ENCODE measurements at places on chromosomes 16 and 17. TPM values are rescaled to one million over a fixed set of nuclear protein-coding genes. Genes with fewer than 3 reads are reported as not detected.

GRCh38 chr17:62663304-62663703, 35.8 kb downstream of the MRC2 start:
- DNase-seq, result no peak

GRCh38 chr17:40093580-40094201, 6.7 kb downstream of the NR1D1 start:
- no peak for DNase-seq

DNA sequence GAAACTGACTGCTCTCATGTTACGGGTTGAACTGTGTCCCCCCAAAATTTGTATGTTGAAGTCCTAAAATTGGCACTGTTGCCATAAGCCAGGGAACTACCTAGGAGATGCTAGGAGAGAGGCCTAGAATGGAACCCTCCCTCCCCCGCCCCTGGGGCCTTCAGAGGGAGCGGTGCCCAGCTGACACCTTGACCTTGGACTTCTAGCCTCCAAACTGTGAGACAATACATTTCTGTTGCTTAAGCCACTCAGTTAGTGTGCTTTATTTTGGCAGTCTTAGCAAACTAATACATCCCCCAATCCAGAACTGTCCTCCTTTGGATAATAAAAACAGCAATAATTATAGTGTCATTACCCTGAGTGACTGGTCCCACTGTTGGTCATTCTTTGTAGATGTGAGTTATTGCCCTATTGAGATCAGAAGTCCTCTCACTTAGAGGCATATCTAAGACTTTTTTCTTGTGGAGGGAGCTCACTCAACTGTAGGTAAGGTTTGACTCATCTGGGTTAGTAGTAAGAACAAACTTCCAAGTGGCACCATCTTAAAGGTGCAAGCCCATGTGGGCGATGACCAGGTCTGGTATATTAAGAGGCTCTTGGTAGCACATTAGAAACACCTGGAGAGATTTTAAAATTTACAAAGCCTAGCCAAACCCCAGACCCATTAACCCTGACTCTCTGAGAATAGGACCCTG, 93.0 kb upstream of the HLF start:
- DNase-seq, result no peak

- DNase-seq, result no peak
These were observed 86.8 kb upstream of the SOX9 start for GRCh38 chr17:72034000-72034399.

GRCh38 chr17:45369421-45369820, 52.6 kb upstream of the MAP3K14 start:
- no peak for DNase-seq

The DNAJA2 gene
- total RNA-seq, result 76.1 TPM

- DNase-seq, result no peak
These were observed 62.4 kb downstream of the CNGB1 start for GRCh38 chr16:57908409-57908987.

DNA sequence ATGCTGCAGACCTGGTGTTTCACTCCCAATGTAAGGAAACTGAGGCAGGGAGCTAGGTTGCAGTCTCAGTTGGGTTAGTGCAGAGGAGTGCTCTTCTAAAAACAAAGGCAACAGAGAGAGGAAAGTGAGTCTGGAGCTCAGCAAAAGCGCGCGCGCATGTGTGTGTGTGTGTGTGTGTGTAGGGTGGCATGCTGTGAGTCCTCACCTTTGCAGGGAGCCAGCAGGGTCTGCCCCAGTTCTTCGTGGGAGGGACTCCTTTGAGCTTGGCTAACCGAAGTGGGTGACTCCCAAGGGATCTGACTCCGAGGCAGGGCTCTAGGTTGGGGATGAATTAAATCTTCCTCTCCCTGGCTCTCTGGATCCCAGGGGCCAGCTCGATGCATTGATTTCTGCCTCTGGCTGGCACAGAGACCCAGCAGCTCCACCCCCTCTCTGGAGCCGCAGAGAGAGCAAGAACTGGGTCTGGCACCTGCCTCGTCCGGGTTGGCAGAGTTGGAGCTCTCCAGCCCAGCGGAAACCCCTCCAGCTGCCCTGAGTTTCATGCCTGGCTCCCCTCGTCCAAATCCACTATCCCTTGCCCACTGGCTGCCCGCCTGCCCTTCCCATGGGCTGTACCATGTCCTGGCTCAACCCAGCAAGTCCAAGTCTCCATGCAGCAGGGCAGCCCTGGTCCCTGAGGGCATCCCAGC, 1.3 kb upstream of the BTBD17 start:
- no peak for DNase-seq

GRCh38 chr17:73365301-73365874, 53.6 kb upstream of the CDC42EP4 start:
- no peak for DNase-seq

GRCh38 chr16:86714166-86714565, 135.8 kb downstream of the FOXL1 start:
- DNase-seq, result no peak

DNA sequence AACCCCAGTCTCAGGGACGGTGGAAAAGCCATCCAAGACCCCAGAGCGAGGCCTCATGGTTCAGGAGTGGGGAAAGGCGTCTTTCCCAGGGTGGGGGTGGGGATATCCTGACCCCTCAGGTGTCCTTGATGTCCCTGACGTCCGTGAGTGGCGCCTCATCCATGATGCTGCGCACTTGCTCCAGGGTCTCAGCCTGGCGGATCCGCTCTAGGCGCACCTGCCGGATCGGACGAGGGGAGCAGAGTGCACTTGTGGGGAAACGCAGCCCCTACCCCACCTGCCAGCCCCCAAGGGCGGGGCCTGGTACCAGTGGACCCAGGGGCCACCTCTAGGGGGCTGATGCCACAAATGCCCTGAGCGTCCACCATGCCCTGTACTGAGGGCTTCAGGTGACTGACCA, 20.2 kb downstream of the RABEP2 start:
- DNase-seq, result no peak

DNA sequence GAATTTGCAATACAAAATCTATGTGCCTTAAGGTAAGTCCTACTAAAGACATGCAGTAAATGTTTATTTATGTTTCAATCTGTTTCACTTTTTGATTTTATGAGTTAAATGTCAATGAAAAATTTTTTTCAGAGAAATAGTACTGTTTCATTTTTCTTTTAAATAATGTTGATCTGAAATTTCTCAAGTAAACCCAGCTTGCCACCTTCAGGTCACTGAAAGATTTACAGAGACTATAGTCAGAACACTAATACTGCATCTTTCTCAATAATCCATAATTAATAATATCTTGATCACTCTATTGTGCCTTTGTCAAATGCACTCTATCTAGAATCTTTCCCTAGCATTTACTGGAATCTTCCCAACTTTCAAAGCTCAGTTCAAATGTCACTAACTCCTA, 6.5 kb upstream of the DHX40 start:
- no peak for DNase-seq

DNA sequence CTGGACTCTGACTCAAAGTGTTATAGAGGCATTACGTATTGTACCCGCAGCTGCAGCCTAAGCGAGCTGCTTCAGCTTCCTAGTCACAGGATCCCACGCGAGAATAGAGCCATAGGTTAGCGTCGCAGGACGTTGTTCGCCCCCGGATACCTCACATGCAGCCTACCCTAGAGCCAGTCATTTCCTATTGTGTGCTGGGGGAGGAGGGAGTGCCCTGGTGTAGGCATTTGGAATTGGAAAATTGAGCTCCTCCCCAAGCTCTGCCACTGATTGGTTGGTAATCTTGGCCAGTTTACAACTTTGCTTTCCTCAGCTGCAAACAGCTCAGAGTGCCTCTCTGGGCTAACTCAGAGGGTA, 530 bp downstream of the NAA60 start:
- DNase-seq, result peak; percentile 76

GRCh38 chr16:49127103-49127502, 154.5 kb downstream of the CBLN1 start:
- DNase-seq, result no peak

GRCh38 chr17:71267668-71268067, 853.2 kb upstream of the SOX9 start:
- DNase-seq, result no peak

DNA sequence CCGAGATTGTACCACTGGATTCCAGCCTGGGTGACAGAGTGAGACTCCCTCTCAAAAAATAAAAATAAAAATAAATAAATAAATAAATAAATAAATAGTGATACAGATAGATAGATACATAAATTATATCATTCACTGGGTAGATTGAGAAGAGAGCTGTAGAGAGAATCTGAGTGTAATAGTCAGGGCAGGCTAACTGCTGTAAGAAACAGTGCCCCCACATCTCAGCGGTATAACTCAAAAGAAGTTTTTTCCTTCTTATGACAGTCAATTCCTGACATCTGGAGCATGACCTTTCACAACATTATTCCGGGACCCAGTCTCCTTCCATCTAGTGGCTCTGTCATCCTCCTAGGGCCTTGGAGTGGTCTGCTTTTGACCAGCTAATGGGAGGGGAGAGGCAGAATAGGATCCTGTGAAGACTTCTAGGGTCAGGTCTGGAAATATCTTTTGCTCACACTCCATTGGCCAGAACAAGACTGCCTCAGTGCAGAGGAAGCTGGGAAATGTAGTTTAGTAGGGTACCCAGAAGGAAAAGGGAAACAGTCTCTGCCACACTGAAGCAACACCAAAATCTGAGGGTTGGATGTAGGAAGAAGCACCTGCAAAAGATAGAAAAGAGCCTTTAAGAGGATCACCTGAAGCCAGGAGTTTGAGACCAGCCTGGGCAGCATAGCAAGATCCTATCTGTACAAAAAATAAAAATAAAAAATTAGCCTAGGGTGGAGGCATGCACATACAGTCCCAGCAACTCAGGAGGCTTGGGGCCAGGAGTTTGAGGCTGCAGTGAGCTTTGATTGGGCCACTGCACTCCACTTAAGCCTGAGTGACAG, 3.0 kb upstream of the QPRT start:
- DNase-seq, result no peak

The MT1G gene
- total RNA-seq, result 0.87 TPM

The HOXB9 gene
- total RNA-seq, result 0.10 TPM

The CES3 gene
- total RNA-seq, result 1.5 TPM

GRCh38 chr16:81632392-81633146, 146.5 kb upstream of the PLCG2 start:
- peak; percentile 93 for DNase-seq

The MT4 gene
- not detected for total RNA-seq

DNA sequence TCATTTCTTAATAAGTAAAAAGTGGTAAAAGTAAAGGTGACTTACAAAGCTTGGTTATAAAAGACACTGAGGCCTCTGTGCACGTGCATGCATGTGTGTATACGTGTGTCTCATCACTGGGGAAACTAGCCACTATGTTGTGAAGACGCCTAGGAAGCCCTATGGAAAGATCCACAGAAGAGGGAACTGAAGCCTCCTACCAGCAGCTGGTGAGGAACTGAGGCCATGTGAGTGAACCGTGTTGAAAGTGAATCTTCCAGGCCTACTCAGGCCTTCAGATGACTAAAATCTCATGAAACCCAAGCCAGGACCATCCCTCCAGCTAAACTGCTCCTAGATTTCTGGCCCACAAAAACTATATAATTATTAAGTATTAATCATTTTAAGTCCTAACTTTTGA, 23.7 kb downstream of the PHLPP2 start:
- DNase-seq, result no peak

The ATF7IP2 gene
- 6.6 TPM for total RNA-seq

The SYNGR3 gene
- total RNA-seq, result 6.0 TPM

GRCh38 chr17:38460716-38461630, 32.7 kb downstream of the ARHGAP23 start:
- DNase-seq, result no peak

DNA sequence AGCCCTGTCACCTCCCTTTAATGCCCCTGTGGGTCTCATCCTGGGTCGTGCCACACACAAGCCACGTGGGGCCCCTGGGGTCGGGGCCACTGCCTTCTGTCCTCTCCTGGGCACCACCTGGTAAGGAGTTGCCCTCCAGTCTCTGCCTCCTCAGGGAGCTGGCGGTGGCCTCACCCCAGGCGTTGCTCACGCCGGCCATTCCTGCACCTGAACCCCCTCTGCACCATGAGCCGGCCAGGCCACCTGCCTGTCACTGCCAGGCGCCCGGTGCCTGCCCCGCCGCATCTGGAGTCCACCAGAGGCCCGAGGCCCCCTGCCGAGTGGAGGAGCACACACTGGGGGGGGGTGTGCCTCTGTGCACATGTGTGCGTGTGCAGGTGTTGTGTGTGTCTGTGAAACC, 10.4 kb downstream of the NHERF2 start:
- no peak for DNase-seq

Measured in astrocyte (in vitro differentiated cells and primary cell).